ENCODE measurements at places on chromosomes 16 and 17.

GRCh38 chr17:14038206-14038605, 31.1 kb upstream of the COX10 start:
- DNase-seq, result no peak

DNA sequence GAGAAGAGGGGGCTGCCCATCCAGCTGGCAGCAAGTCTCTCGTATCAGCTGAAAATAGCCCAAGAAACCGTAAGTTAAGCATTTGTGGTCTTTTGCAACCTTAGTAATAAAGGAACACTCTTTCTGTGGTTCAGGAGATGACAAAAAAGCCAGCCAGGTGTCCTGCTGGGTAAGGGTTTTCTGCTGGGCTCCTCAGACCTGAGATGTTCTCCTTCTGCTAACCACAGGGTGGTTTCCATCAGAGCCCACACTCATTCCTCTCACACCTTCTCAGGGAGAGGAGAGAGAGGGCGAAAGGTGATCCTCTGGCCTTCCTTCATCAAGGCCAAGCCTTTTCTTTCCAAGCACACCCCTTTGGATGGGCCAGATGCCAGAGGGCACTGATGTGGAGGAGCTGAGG, 70.7 kb downstream of the TEX14 start:
- no peak for DNase-seq

- DNase-seq, result no peak
Observed at GRCh38 chr16:35516551-35516950, 2057.1 kb downstream of the TP53TG3F start.

DNA sequence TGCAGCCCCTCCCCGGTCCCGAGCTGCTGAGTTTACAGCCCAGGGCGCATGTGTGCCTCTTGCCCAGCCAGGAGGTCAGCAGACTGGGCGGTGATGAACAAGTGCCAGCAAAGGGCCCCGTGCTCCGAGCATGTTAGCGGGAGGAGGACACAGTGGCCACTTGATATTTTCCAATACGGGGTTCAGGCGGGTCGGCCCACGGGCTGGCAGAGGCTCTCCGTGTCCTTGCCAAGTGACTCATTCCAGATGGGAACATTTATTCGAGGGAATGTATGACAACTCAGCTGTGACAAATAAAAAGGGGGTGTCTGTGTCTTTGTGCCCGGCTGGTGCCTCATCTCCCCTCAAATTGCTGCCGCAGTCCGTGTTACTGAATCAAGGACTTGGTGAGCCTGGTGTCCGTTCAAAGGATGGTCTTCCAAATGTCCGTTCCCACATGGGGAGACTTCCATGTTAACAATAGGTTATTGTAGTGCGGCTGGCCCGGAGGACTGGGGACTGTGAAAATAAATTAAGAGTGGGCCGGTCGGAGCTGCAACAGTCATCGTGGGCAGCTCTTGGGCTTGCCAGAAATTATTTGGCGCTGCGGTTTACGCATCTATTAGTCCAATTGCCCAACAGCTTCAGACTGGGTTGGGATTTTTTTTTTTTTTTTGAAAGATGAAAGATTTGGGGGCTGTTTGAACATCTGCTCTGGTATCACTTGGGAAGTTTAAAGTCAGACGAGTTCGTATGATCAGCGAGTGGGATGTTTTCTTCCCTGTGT, 174.0 kb upstream of the CIBAR2 start:
- no peak for DNase-seq

DNA sequence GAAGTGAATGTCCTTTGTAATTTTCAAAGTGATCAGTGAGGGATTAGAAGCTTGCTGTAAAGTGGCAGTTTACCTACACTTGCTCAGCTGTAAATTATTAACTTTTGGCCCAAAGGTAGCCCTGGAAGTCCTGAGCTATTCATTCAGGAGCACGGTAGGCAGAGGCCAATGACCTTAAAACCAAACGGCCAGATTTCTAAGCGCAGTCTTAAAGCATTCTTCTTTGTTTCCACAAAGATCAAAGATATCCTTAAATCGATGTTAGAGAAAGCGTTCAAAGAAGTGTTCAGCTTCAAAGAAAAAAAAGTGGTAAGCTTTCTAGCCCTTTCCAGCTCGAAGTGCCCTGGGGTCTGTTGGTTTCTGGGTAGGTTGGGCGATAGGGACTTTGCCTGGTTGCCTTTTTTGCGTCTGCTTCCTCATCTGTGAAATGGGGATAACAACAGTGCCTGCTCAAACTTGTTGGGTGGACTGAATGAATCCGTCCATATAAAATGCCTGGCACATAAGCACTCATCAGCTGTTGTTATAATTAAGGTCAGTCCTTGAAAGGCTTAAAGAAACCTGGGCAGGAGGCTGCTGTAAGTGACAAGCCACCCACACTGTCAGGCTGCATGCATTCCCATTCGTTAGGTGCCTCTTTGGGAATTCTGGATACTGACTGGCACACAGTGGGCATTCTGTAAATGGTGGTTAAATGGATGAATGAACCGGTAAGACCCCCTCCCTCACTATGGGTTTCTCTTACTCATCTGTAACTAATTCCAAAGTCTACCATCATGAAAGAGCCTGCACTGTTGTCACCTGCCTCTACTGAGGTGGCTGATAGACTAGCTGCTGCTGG, 113.2 kb downstream of the PRKCA start:
- no peak for DNase-seq

DNA sequence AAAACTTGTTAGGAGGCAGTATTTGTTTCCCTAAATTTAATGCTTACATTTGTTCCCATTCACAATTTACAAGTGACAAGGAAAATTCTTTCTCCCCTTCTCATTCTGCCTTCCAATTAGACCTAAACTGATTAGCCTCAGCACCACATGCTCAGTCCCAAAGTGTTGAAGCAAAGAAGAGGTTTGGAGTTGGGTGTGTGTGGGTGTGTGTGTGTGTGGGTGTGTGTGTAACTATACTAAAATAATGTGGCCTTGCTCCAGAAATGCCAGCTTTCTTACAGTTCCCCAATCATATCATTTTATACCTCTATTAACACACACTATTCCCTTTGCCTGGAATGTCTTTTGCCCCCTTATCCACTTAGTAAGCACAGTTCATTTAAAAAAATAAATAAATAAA, 6.9 kb upstream of the UTP6 start:
- DNase-seq, result no peak

DNA sequence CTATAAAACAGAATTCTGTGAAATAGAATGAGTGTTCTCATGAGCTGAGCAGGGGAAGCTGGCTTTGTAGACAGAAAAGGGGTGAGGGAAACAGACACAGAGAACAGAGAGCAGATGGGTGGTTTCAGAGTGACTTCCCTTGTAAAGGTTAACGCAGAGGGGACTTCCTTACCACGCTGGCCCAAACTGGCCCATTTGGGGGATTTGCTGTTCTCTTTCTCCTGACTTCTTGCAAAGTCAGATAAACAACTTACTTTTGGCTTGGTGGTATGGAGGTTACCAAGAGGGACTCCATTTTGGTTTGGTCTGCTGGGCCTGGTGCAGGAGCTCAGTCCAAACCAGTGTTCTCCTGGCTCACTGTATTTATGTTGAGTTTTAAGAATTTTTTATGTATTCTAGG, 48.4 kb downstream of the SEC14L1 start:
- DNase-seq, result no peak

- DNase-seq, result no peak
Observed at GRCh38 chr16:20866145-20866772, 33.9 kb downstream of the DCUN1D3 start.

DNA sequence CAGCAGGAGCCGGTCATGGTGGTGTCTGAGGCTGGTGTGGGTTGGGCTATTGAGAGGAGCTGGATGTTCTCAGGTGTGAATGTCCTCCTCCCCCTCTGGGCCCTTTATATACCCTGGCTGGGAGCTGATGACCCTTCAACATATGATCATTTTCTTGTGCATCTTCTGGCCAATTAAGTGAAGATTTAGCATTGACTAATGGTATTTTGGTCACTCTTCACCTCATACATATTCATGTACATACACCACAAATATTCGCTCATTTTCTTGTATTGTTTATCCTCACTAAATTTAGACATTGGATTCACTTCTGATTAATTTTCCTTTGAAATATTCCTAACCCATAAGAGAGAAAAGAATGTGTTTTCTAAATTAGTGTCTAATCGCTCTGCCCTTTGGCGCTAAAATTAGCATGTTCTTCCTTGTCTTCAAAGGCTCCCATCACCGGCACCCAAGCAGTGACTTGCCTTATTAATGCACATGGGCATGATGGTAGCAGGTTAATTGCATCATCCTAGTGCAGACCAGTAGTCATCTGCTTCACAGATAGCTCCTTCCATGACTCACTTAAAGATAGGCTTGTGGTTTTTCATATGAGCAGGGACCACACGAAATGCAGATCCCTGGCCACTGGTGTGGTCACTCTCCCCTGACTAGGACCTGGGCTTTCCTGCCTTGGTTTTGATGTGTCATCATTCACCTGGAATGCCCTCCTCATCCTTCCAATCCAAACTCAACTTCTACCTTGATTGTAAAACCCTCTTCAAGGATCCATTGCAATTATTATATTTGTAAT, at the start of gene KRTAP2-4:
Gene KRTAP2-4 (minus strand): TSS at position 51 of the 796 bp plus-strand sequence. CDS start 34 bp downstream, at position 17.
- DNase-seq, result no peak

GRCh38 chr17:31538080-31538762, 146.7 kb downstream of the RAB11FIP4 start:
- DNase-seq, result no peak

GRCh38 chr17:18025945-18026776, 12.8 kb downstream of the ATPAF2 start:
- DNase-seq, result no peak

GRCh38 chr17:71825687-71826086, 295.1 kb upstream of the SOX9 start:
- no peak for DNase-seq

- DNase-seq, result no peak
Observed at GRCh38 chr17:82974136-82974952, 105.1 kb upstream of the METRNL start.

GRCh38 chr17:78844301-78845005, 3.8 kb upstream of the USP36 start:
- no peak for DNase-seq

DNA sequence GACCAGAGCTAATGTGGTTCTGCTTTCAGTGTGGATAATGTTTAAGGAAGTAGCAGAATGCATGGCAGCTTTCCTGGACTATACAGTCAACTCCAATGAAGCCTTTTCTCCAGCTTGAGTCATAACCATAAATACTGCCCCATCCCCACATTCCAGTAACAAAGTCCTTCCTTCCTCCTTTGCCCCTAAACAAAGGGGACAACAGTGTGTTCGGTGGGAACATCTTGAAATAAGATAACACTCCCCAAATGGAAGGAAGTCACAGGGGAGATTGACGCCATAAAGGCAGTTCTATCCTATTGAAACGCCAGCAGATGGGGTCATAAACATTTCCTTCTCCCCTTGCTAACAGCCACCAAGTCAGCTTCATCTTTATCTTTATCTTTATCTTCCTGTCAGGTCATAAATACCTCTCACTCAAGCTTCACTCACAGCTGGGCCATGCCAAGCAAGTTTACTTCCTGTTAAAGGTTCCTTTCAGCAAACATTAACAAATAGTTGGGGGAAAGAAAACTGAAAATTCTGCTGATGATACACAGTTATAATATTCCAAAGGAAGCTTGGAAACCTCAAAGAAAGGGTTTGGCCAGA, 136.7 kb downstream of the SNX11 start:
- DNase-seq, result no peak

- no peak for DNase-seq
Observed at GRCh38 chr16:877242-878071, 76.9 kb upstream of the GNG13 start.

GRCh38 chr16:68297908-68298307, 12.8 kb downstream of the SLC7A6OS start:
- no peak for DNase-seq

DNA sequence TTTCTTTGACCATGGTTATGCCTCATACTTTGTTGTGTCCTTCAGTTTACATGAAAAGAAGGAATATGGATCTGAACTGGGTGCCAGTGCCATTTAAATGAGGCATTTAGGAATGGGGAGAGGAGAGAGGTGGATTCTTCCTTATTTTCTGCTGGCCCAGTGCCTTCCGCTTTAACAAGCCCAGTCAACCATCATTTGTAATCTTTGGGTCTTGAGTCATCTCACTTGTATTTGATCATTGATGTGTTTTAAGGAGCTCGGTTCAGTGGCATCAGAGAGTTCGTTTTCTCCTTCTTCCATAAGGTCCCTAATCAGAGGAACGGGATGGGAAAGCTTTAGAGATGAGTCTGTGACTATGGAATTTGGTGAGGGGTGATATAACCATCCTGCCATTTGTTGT, 334.9 kb downstream of the WWOX start:
- DNase-seq, result no peak

DNA sequence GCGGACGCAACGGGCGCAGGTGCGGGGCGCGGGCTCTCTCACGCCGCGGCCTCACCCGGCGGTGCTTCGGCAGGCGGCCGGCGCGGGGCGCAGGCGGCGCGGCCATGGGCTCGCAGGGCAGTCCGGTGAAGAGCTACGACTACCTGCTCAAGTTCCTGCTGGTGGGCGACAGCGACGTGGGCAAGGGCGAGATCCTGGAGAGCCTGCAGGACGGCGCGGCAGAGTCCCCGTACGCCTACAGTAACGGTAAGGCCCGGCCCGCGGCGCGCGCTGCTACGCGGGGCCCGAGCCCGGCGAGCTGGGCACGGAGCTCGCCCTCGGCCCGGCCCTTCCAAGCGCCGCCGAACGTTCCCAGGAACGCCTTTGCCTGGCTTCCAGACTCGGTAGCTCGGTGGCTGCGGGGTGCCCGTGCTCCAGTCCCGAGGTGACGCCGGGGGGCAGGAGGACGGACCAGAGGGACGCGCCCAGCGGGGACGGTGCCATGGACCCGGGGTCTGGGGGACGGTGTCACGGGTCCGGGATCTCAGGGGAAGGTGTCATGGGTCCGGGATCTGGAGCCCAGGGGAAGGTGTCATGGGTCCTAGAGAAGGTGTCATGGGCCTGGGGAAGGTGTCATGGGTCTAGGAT, 435 bp downstream of the RAB40C start:
- peak; percentile 65 for DNase-seq

DNA sequence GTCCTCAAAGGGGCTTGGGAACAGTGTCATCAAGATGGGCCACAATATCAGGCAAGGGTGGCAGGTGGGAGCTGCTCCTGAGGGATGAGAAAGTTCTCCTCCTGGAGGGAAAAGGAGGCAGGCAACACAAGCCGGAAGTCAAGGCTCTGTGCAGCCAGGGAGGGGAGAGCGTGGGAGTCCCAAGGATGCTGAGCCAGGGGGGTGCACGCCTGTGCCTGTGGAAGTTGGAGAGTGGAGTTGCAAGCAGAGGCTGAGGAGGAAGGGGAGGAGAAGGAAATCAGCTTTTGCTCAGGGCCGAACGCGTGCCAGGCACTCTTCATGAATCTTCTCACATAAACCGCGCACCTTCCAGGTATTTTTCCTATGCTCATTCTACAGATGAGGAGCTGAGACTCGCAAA, 7.4 kb upstream of the SLC13A2 start:
- no peak for DNase-seq
